RWPE2 (cell line): ENCODE measurements at places on chromosomes 4 and X.

- peaks cover 2% of the 10 kb centered on the region for H3K27me3 ChIP-seq
- H3K4me1 ChIP-seq = no peaks in the 10 kb centered on the region
- no peak for DNase-seq
- no peaks in the 10 kb centered on the region for H3K36me3 ChIP-seq
- H3K27ac ChIP-seq = no peak overlapping the region
These were observed 8.9 kb upstream of the DCLK2 start for GRCh38 chr4:150069353-150069752.

GRCh38 chr4:41428601-41429279 lies 109.2 kb upstream of the LIMCH1 start:
- H3K27me3 ChIP-seq = no peaks in the 10 kb centered on the region
- peaks cover 18% of the 10 kb centered on the region for H3K4me1 ChIP-seq
- no peaks in the 10 kb centered on the region for H3K36me3 ChIP-seq
- H3K27ac ChIP-seq = no peak overlapping the region

- H3K27me3 ChIP-seq = no peaks in the 10 kb centered on the region
- no peaks in the 10 kb centered on the region for H3K4me1 ChIP-seq
- DNase-seq = no peak
- no peak overlapping the region for H3K27ac ChIP-seq
- no peak overlapping the region for H3K4me3 ChIP-seq
These were observed 1620.4 kb downstream of the PCDH7 start for GRCh38 chr4:32340591-32340990.

- H3K27ac ChIP-seq = peak overlapping the region; percentile 57
- H3K36me3 ChIP-seq = no peaks in the 10 kb centered on the region
- H3K27me3 ChIP-seq = no peaks in the 10 kb centered on the region
- no peak for DNase-seq
- peaks cover 13% of the 10 kb centered on the region for H3K4me1 ChIP-seq
- H3K4me3 ChIP-seq = no peak overlapping the region
These were observed 96.5 kb upstream of the ESX1 start for GRCh38 chrX:104351173-104351769.

- H3K27ac ChIP-seq = no peak overlapping the region
- H3K36me3 ChIP-seq = no peaks in the 10 kb centered on the region
- H3K4me1 ChIP-seq = peaks cover 15% of the 10 kb centered on the region
- no peak overlapping the region for H3K4me3 ChIP-seq
- no peak for DNase-seq
- no peaks in the 10 kb centered on the region for H3K27me3 ChIP-seq
These were observed 1085.3 kb upstream of the PCDH10 start for GRCh38 chr4:132063829-132064228.

- no peak overlapping the region for H3K4me3 ChIP-seq
- H3K27me3 ChIP-seq = no peaks in the 10 kb centered on the region
- no peak for DNase-seq
- H3K36me3 ChIP-seq = no peaks in the 10 kb centered on the region
- H3K4me1 ChIP-seq = no peaks in the 10 kb centered on the region
These were observed 2254.4 kb downstream of the ARAP2 start for GRCh38 chr4:33989820-33990443.

DNA sequence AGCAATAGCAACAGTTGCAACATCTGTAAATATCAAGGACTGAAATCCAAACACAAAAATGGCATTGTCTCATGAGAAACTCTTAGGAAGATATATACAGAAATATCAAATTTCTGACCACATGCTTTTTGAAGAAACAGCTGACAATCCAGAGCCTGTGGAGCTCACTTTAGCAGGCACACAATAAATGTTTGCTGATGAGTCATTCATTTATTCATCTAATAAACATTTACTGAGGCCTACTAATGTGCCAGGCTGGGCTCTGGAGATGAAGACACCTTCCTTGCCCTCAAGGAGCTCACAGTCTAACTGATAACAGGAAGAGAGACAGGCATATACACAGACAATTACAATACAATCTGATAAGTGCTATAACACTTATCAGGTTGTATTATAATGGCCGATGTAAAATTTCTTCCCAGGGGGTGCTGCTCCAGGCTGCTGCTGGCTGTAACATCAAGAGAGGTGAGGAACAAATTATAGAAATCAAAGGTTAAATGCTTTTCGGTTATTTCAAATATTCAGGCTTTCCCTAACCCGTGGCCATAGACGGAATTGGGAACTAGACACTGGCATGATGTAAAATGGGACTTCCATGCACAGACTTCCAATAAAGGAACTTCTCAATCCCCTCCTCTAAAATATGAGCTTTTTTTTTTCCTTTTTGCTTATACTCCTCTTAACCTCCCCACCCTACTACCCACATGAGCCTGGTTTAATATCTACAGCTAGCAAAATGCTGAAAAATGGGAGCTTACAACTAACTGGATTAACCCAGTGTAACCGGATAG lies 16.8 kb upstream of the ZCCHC13 start:
- H3K27ac ChIP-seq = no peak overlapping the region
- H3K4me3 ChIP-seq = no peak overlapping the region
- H3K27me3 ChIP-seq = no peaks in the 10 kb centered on the region
- DNase-seq = no peak
- peaks cover 35% of the 10 kb centered on the region for H3K36me3 ChIP-seq

DNA sequence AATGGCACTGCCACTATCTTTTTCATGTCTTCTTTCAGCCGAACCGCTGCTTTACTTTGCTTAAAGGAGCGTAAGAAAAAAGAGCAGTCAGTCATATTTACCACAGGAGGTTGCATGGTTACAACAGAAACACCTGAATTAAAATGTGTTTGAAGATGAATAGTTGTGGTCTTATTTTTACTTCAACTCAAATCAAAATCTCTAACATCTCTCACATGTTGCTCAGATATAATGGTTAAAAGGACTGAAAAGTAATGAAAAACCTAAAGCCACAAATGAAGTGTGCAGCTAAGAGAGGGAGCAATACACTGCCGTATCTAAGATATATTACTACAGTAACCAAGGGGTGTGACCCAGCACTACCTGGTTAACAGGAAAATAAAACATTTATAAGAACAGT lies 27.4 kb downstream of the FAM13A start:
- H3K36me3 ChIP-seq = no peaks in the 10 kb centered on the region
- no peaks in the 10 kb centered on the region for H3K27me3 ChIP-seq
- H3K27ac ChIP-seq = no peak overlapping the region
- DNase-seq = no peak
- no peak overlapping the region for H3K4me3 ChIP-seq

- no peak for DNase-seq
- H3K4me1 ChIP-seq = no peaks in the 10 kb centered on the region
- no peak overlapping the region for H3K4me3 ChIP-seq
- no peak overlapping the region for H3K27ac ChIP-seq
These were observed 16.0 kb upstream of the PRRG1 start for GRCh38 chrX:37332987-37333658.

- H3K4me1 ChIP-seq = no peaks in the 10 kb centered on the region
- H3K36me3 ChIP-seq = peaks cover 42% of the 10 kb centered on the region
- DNase-seq = no peak
- no peaks in the 10 kb centered on the region for H3K27me3 ChIP-seq
- no peak overlapping the region for H3K27ac ChIP-seq
These were observed 8.2 kb downstream of the ZNF718 start for GRCh38 chr4:132483-132882.

DNA sequence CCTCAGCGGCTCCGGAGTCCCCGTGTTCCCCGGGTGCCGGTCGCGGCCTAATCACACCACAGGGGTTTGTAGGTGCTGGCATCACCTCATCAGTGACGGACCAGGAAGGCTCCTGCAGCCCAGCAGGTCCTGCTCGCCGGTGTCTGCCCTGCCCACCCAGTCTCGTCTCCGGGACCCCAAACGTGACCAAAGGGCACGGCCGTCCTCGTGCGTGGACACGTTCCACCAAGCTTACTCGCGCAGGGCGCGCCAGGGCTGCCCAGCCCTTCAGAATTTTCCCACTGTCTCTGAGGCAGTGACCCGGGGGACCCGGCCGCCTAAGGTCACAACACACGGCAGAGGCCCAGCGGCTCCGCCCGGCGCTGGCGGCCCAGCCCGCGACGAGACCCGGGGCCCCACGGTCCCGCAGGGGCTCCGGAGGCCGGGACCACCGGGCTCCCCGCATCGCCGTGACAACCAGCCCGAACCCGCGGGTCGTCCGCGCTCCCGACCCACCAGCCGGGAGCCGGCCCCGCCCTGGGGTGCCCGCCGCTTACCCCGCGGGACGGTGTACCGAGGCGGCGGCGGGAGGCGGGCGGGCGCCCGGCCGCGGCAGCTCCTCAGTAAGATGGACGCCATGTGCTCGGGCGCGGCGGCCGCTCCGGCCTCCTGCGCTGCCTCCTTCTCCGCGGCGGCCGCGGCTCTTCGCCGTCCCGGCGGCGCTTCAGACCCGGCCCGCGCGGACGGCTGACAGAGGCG lies 454 bp downstream of the LETM1 start:
- H3K4me1 ChIP-seq = peaks cover 2% of the 10 kb centered on the region
- peaks cover 11% of the 10 kb centered on the region for H3K36me3 ChIP-seq
- DNase-seq = no peak
- H3K27ac ChIP-seq = peak overlapping the region; percentile 50

DNA sequence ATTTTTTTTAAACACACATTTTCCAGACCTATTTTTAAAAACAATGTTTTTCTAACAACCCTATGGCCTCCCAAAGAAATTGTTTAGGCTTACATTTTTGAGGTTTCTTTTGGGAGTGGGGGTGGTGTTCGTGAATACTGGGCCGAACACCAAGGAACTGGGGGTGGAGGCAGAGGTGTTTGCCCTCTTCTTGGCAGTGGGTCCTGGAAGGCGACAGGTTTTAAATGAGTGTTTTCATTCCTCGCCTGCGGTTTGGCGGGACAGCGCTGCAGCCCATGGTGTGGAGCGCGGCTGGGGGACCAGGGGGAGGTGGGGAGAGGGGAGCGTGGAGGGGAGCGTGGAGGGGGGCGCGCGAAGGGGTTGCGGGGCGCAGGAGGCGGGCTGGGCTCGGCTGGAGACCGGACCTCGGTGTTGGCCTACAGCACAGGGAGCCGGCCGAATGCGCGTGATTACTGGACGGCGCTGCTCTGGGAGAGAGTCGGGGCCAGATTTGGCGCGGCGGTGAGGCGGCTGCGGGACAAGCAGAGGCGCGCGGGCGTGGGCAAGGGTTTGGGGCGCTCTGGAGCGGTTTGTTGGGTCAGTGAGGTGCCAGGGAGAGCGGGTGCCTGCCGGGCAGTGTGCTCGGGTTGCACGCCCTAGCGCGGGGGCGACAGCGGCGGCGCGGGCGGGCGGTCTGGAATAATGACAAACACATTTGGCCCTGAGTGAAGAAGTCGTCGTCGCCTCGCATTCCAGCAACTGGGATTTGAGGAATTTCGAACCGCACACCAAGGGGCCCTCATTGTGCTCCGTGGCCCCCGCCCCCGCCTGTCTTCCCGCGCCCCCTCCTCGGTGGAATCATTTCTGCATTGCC lies 764 bp downstream of the PDGFRA start:
- H3K4me3 ChIP-seq = no peak overlapping the region
- H3K27me3 ChIP-seq = peaks cover 69% of the 10 kb centered on the region
- DNase-seq = peak; percentile 61
- H3K4me1 ChIP-seq = peaks cover 3% of the 10 kb centered on the region
- H3K27ac ChIP-seq = no peak overlapping the region
- H3K36me3 ChIP-seq = no peaks in the 10 kb centered on the region

DNA sequence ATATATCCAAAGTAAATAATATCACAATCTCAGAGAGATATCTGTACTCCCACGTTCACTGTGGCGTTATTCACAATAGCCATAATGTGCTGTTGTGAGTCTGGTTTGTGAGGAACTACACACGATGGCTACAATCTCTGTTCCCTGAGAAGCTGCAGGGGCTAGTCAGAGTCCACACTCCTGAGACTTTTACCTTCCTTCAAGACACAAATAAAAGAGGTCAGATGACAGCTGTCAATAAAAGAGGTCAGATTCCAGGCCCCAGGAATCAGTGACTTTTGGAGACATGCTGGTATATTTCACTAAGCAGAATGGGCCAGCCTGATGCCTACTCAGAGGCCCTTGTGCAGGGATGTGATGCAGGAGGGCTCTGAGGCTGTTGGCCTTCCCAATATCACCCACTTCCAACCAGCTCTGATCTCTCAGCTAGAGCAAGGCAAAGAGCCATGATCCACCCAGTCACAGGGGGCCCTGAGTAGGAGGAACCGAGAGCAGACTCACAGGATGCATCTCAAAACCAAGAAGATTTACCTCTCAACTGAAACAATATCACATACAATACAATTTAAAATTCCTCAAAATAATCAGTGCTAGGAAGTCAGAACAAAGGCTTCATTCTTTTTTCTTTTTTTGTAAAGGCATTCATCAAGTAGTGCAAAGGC lies 13.8 kb downstream of the FRYL start:
- peaks cover 5% of the 10 kb centered on the region for H3K4me1 ChIP-seq
- H3K4me3 ChIP-seq = no peak overlapping the region
- no peak overlapping the region for H3K27ac ChIP-seq
- DNase-seq = no peak

- H3K27ac ChIP-seq = no peak overlapping the region
- DNase-seq = no peak
- H3K27me3 ChIP-seq = no peaks in the 10 kb centered on the region
- no peak overlapping the region for H3K4me3 ChIP-seq
- H3K36me3 ChIP-seq = no peaks in the 10 kb centered on the region
These were observed 12.6 kb downstream of the P2RY10 start for GRCh38 chrX:78957768-78958130.

DNA sequence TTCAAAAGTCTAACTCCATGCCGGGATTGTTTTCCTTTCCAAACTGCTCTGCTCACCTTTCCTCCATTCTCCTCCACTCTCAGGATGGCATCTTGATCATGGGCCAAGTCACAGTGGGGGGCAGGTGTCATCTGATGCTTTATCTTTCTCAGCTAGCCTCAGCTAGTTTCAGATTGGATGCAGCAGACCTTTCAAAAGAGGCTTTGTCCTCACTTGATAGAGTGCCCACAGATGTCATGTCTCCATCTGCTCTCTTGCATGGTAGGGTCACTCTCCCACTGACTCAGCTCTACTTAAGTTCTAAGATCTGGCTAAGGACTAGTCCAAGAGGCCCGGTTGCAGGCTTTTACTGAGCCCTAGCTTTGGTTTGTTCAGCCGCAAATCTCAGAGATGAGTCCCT lies 341.8 kb upstream of the GALNT7 start:
- DNase-seq = no peak
- no peak overlapping the region for H3K27ac ChIP-seq
- H3K4me3 ChIP-seq = no peak overlapping the region
- H3K27me3 ChIP-seq = no peaks in the 10 kb centered on the region
- H3K4me1 ChIP-seq = peaks cover 8% of the 10 kb centered on the region

DNA sequence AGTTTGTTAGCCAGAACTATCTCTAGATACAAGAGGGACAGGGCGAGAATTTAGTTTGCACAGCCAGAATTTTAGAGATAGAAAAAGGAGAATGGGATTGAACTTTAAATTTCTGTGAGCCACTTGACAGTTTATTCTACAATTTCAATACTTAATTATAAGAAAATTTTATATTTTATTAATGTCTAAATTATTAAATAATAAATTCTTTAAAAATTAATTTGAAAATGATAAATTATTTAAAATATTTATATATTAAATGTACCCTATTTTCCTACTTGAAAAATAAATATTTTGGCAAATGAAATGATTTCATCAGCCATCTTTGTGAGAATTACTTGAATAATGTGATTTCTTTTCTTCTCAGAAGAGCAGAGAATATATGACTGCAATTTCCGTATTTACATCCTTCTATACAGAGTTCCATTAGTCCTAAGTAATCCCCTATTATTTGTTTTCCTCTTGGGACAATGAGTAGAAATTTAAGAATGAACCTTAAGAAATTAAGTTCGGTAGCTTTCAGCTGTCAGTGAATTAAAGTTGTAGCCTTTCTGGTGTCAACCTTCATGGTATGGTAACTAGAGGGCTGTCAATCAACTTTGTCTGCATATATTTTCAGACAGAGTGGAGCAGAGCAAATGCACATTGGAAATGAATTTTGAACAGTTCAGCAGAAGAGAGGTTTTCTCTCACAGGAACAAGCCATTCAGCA lies 763.9 kb downstream of the PCDH18 start:
- no peak overlapping the region for H3K27ac ChIP-seq
- H3K27me3 ChIP-seq = no peaks in the 10 kb centered on the region
- no peak overlapping the region for H3K4me3 ChIP-seq
- no peaks in the 10 kb centered on the region for H3K36me3 ChIP-seq
